ENCODE measurements at places on chromosomes 5 and 9.

- peak; percentile 42 for DNase-seq
Observed at GRCh38 chr9:98010445-98010844, 27.3 kb downstream of the ANP32B start.

- DNase-seq = no peak
Observed at GRCh38 chr5:148615644-148616275, 38.6 kb downstream of the HTR4 start.

DNA sequence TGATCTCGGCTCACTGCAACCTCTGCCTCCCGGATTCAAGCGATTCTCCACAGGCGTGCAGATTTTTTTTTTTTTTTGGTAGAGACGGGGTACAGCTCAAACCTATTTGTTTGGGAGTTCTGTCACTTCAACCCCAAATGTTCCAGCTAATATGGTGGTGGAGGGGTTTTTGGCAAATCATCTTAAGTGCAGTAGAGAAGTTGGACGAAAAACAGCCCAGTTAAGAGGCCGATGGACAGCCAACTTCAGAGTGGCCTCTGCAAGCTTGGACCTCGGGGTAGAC is 756 bp upstream of the PRR7 start:
- no peak for DNase-seq

DNA sequence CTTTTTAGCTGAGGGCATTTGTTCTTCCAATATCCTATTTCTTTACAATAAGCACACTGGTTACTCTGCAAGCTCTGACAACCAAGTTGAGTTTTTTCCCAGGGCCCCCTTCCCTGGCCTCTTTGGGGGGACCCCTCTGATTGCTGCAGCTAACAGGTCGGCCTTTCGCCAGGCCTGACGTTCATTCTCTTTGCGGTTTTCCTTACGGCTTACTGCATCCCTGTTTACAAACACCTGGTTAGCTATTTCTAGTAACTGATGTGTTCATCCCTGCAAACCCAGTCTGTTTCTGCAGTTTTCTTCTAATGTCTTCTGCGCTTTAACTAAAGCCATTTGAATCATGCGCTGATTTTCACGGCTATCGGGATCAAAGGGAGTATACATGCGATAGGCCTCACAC is 37.5 kb upstream of the PPP1R26 start:
- DNase-seq = no peak

DNA sequence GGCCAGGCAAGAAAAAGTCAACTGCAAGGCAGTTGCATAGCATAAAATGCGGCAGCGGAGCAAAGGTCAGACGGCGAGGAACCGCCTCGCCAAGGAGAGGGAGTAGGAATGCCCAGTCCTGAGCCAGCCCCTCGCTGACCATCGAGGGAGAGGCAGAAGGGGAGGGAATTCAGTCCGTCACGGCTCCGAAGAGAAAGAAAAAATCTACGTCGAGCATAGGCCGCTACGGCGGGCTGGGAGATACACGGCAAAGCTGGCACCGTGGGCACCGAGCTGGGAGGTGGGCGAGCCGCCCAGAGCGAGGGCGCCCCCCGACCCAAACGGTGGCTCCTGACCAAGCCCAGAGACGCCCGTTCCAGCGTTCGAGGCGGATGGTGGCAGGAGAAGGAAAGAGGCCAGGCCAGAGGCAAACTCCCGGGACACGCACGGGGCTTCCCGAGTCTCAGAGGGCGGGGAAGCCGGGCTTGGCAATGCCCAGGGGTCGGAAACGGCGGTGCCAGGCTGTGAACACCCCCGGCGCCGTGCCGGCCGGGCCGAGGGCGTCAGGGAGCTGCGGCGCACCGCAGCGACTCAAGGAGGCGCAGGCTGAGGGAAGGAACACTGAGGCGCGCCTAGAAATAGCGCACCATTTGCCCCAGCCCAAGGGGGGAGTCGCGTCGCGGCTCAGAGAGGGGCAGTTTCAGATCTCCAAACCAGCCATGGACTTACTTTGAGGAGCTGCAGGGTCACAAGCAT is 518 bp downstream of the SPRY4 start:
- peak; percentile 56 for DNase-seq

GRCh38 chr5:53067641-53068040 is 41.9 kb downstream of the MOCS2 start:
- no peak for DNase-seq

GRCh38 chr5:151682240-151682639 is 4.5 kb downstream of the SPARC start:
- DNase-seq = no peak

DNA sequence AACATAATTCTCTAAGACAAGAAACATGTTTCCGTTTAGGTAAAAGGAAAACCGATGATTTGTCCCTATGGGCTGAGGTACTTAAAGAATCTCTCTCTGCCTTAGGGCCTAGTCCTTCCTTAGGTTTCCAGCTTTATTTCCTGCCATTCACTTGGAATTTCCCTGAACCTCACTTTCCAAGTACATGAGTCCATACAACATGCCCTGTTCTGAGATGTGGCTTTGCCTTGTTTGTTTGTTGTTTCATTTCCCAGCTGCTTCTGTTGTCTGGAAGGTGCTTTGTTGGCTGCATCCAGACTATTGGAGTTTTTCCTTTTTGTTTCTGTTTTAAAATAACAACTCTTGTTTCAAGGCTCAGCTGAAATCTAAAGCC is 95.2 kb downstream of the ALDH1A1 start:
- DNase-seq = no peak

DNA sequence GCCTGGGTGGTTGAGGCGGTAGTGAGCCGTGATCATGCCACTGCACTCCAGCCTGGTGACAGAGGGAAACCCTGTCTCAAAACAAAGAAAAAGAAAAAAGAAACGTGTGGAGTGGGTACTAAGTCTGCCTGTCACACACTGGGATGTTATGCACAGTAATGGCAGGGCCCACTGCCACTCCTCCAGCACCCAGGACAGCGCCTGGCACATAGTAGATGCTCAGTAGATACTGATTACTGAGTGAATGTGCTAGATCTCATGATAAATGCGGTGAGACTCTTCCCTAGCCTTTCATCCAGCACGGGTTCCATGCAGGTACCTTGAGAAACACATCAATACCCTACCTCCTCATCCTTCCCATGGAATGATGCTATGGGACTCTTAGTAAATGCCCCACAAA is 87.4 kb upstream of the HSPA9 start:
- no peak for DNase-seq

DNA sequence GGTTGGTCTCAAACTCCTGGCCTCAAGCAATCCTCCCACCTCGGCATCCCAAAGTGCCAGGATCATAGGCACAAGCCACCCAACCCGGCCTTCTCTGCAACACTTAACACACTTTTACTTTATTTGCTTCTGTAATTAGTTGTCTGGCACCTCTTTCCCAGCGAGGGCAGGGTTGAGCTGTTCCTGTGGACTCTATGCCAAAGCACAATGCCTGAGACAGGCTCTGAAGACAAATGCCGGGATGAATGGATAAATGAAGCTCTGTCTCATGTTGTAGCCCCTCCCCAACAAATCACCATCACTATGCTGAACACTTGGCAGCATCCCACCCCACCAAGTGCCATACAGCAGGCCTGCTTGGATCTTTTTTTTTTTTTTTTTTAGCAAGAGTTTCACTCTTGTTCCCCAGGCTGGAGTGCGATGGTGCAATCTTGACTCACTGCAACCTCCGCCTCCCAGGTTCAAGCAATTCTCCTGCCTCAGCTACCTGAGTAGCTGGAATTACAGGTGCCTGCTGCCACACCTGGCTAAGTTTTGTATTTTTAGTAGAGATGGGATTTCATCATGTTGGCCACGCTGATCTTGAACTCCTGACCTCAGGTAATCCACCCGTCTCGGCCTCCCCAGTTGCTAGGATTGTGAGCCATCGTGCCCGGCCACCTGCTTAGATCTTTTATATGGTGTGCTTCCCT is 21.3 kb downstream of the GPX3 start:
- no peak for DNase-seq

DNA sequence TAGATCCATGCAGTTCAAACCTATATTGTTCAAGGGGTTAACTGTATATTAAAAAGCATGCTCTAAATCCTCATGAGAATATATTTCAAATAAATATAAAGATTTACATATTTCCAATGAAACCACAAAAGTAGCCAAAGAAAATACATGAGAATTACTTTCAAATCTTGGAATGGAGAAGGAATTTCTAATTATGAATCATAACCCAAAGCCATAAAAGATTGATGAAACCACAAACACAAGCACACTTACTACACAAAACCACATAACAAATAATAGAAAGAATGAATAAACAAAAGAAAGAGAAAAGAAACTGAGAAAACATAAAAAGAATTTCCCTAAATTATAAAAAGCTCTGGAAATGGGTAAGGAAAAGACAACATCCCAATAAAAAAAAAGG is 16.0 kb downstream of the ERP44 start:
- DNase-seq = no peak

- DNase-seq = no peak
Observed at GRCh38 chr5:108074626-108075025, 307.3 kb downstream of the FBXL17 start.

- no peak for DNase-seq
Observed at GRCh38 chr5:36756848-36757247, 119.7 kb upstream of the NIPBL start.

DNA sequence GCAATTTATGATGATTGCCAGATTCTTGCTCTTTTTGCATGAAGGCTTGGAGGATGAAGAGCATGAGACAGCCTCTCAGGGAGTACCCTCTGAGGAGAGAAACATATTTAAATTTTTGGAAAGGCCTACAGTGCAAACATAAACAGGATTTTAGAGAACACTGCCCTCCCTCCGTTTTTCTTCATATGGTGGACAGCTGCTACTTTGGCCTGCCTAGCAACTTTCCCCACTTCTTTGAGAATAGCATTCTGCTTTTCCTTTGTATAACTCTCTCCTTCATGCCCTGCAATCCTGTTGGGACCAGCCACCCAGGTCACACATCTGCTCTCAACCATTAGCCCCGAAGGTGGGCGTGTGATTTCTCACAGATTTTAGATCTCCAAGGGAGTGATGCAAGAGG is 20.5 kb upstream of the TXN start:
- no peak for DNase-seq

DNA sequence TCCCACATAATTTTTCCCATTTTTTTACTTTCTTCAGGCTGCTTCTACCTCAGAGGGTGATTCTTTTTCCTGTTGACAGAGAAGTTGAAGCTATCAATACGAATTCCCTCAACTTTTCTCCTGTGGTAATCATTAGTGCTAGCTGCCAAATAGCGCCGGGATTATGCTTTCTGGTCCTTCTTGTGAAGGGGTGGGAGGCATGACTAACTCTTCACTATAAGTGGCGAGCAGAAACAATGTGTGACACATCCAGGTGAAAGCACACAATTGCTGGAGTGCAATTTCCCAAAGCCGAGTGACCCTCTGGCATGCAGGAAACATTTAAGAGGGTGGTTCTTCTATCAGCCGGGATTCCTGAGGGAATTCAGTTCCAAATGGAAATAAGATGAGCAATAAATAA is 56.0 kb downstream of the TRPC7 start:
- DNase-seq = no peak

DNA sequence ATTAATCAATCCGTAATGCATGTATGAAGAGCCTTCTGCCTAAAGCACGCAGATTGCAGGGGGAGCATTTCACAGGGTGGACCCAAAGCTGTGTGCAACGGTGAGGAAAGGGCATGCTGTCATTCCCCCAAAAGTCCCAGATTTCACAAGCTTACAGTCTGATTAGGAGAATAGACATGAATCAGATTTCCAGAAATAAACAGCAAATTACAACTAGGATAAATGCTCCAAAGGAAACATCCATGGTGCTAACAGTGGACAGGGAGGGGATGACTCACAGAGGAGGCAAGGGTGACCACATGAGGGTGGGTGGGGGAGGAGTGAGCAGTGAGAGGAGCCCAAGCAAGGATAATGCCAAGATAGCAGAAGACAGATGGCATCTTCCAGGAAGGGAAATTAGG is 258.4 kb upstream of the TAS2R1 start:
- no peak for DNase-seq

- no peak for DNase-seq
Observed at GRCh38 chr5:111116550-111116949, 24.4 kb downstream of the WDR36 start.

DNA sequence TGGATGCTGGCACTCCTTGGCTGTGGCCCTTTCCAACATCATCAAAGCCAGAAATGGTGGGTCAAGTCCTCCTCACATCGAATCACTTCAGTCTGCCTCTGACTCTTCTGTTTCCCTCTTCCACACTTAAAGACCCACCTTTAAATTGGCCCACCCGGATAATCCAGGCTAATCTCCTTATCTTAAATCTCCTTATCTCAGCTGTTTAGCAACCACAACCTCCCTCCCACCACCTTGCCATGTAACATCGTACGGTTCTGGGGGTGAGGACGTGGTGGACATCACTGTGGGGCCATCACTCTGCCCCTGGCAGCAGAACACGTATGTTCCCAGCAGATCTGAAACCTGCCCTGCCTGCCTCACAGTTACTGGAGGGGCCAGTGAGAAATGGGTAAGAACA is 11.5 kb downstream of the IGFBPL1 start:
- no peak for DNase-seq

DNA sequence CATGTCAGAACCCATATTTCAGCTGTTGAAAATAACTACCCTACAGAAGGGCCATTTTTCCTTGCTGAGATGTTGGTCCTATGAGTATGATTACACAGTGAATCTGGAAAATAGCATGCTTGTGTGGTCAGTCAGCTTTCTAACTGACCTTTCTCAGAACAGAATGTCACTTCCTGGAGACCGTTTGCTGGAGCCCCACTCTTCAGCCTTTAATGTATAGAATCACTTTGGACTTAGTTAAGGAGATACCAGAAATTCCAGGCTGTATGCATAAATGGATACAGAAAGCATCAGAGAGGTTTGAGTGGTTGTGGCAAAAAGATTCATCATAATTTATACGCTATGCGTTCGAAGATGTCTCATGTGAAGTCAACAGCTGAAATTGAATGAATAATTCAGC is 488.1 kb downstream of the EBF1 start:
- no peak for DNase-seq

GRCh38 chr5:113268232-113268631 is 166.6 kb downstream of the TSSK1B start:
- no peak for DNase-seq

GRCh38 chr5:10301266-10301665 is 6.4 kb downstream of the CMBL start:
- no peak for DNase-seq

GRCh38 chr5:80714570-80715298 is 60.0 kb upstream of the DHFR start:
- DNase-seq = no peak

GRCh38 chr5:36607114-36607571 is 737 bp downstream of the SLC1A3 start:
- no peak for DNase-seq

GRCh38 chr9:126151686-126152134 is 174.9 kb upstream of the MVB12B start:
- DNase-seq = no peak

GRCh38 chr5:114176356-114176755 is 185.5 kb upstream of the KCNN2 start:
- DNase-seq = no peak

DNA sequence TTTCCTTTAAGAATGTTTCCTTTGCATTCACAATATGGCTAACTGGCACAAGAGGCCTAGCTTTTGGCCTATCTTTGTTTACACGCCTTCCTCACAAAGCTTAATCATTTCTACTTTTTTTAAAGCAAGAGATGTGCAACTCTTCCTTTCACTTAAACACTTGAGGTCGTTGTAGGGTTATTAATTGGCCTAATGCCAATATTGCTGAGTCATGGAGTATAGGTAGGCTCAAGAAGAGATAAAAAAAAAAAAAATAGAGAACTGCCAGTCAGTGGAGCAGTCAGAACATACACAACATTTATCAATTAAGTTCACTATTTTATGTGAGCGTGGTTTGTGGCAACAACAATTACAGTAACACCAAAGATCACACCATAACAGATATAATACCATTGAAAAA is 5.9 kb downstream of the FKBP15 start:
- DNase-seq = no peak

GRCh38 chr5:90845723-90846554 is 287.3 kb downstream of the ADGRV1 start:
- DNase-seq = no peak

GRCh38 chr5:143679777-143680176 is 132.2 kb upstream of the HMHB1 start:
- DNase-seq = no peak

Data from GM12891 (cell line).